ENCODE measurements at places on chromosomes 2 and 18. TPM values are rescaled to one million over a fixed set of nuclear protein-coding genes. Genes with fewer than 3 reads are reported as not detected.

DNA sequence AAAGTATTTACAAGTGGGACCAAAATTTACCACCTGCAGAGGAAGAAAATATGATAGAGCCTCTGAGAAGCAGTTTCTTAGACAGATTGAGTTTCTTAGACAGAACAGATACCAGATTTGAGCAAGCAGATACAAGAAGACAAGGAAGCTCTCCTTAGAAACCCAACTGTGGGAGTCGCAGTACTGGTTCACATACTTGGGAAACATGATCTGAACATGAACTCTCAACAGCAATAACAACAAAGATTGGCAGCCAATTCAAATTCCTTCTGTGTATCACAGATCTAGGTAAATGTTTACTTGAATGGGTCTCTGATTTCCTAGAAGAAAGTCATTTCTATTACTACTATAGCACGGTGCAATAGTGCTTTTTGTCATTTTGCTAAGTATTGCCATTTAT, 82.1 kb downstream of the OLA1 start:
- no peak for DNase-seq

GRCh38 chr18:11689669-11690565, 853 bp downstream of the GNAL start:
- DNase-seq, result peak; percentile 47

- DNase-seq, result no peak
Measured at GRCh38 chr2:235847576-235847975, 320.6 kb downstream of the GBX2 start.

GRCh38 chr2:162317861-162318327, 590 bp downstream of the IFIH1 start:
- no peak for DNase-seq

DNA sequence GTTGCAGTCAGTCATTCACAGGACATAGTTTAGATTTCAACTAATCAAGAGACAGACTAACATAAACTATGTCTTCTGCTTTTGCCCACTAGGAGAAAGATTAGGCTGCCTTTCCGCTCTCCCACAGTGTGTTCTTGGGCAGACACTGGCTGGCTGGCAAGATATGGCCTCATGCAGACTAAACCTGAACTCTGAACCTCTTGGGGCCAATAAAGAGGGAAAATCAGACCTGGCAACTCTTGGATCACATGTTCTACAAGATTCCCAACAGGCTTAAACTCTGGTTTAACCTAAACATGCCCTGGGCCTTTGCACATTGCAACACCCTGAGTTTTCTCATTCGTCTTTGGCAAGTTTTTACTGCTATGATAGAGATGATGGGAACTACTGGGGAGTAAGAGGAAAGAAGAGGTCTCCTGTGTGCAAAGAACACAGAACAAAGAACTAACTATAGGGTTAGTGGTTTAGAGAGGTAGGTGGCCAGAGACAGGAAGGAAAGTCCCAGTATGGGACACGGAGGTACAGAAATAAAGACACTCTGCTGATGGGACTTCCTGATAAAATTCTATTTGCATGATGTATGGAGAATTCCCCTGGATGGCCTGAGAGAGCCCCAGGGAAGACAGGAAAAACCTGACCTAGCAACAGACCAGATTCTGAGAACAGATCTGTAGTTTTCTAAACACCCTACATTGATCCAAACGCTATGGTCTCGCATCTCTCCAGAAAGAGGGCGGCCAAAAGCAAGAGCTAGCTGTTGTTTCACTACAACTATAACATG, 2.0 kb upstream of the ATRAID start:
- no peak for DNase-seq

- DNase-seq, result peak; percentile 40
Measured at GRCh38 chr2:38690499-38691420, 24.8 kb downstream of the GALM start.

DNA sequence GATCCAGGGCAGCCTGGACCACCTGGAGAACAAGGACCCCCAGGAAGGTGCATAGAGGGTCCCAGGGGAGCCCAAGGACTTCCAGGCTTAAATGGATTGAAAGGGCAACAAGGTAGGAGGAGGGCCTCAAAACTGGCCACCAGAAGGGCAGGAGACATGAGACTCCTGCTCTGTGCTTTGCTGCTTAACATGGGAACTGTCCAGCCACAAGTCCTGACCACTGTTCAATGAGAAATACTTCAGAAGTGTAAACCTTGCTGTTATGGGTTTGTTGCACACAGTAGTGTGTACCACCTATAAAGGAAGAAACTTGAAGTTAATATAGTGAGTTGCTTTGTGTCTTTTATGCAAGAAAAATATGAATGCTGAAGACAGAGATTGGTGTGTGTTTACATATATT, 44.2 kb upstream of the MFF start:
- DNase-seq, result no peak

- DNase-seq, result no peak
Measured at GRCh38 chr2:149188291-149188690, 142.1 kb upstream of the LYPD6 start.

DNA sequence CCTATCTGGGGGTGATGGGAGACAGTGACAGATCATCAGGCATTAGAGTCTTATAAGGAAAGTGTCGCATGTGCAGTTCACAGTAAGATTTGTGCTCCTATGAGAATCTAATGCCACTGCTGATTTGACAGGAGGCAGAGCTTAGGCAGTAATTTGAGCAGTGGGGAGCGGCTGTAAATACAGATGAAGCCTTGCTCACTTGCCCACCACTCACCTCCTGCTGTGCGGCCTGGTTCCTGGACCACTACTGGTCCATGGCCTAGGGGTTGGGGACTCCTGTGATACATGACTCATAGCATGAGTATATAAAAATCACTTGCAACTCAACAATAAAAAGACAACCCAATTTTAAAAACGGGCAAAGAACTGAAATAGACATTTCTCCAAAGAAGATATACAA, 71.1 kb upstream of the ACAA2 start:
- no peak for DNase-seq

DNA sequence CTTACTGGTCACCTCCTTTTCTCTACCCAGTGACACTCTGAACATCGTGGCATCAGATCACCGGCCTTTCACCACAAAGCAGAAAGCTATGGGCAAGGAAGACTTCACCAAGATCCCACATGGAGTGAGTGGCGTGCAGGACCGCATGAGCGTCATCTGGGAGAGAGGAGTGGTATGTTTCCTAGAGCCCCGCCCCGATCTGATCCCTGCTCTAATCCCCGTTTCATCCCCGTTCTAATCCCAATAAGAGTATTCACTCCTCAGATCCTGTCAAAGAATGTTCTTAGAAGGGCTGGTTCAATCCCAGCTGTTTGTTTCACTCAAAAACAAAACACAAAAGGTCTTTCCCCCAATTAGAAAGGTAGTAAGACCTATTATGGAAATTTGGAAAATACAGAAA, 30.4 kb upstream of the MAPRE3 start:
- no peak for DNase-seq

- peak; percentile 52 for DNase-seq
Measured at GRCh38 chr18:46324087-46324955, 220.1 kb downstream of the HAUS1 start.

DNA sequence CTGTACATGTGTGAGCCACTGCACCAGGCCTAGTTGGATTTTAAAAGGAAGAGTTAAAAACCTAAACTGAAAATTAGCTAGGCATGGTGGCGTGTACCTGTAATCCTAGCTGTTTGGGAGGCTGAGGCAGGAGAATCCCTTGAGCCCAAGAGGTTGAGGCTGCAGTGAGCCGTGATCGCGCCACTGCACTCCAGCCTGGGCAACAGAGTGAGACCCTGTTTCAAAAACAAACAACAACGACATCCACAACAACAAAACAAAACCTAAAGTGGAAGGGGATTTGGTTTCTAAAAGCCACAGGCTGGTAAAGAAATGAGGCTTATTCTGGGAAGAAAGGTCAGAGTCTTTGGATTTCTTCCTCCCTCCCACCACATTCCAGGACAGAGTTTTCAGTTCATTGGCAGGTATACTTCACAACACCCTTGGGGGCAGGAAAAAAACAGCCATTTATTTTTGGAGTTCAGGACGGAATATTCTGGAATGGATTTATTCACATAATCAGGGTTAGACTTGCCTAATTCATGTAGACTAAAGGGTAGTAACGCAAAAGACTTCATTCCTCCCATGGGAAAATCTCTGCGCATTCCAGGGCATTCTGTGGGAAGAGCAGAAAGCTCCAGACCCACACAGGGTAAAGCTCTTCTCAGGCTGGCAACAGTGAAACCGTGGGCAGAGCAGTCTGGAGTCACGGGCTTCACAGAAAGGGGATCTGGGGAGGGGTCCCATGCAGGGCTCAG, 34.9 kb downstream of the TEX44 start:
- no peak for DNase-seq

DNA sequence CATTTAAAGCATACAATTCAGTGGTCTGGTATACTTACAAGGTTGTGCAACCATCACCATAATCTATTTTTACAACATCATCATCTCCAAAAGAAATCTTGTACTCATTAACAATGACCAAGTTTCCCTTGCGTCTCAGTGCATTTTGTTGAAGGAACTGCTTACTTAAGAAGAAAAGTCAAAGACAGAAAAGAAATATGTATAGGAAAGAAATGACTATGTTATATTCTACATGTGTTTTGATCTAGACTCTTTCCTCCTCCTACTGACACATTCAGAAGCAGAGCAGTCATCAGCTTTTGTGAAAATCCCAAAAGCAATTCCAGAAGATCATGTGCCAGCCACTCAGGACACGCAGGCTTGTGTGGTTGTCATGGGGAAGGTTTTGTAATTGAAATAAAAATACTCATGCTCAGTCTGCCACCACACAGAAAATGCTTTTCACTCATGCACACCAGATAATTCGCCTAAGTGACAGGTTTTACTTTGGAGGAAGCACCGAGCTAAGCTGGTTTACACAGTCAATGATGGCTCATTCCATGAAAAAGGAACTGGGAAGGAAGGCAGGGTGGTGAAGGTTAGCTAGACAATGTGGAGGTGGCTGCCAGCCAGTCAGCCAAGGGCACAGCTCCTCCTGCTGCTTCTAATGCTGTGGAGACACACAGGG, 158.5 kb upstream of the REV1 start:
- no peak for DNase-seq

GRCh38 chr2:10385933-10386773, 62.0 kb downstream of the ODC1 start:
- no peak for DNase-seq

DNA sequence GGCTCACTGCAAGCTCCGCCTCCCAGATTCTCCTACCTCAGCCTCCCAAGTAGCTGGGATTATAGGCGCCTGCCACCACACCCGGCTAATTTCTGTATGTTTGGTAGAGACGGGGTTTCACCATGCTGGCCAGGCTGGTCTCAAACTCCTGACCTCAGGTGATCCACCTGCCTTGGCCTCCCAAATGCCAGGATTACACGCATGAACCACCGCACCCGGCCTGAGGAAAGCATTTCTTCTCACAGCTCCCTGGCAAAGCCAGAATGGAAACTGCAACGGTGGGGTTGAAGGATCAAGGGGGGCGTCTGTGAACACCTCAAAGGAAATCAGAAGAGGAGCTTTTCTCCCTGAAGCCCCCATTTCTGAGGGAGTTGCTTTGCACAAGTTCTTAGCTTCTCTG, 11.2 kb upstream of the TEX51 start:
- no peak for DNase-seq

DNA sequence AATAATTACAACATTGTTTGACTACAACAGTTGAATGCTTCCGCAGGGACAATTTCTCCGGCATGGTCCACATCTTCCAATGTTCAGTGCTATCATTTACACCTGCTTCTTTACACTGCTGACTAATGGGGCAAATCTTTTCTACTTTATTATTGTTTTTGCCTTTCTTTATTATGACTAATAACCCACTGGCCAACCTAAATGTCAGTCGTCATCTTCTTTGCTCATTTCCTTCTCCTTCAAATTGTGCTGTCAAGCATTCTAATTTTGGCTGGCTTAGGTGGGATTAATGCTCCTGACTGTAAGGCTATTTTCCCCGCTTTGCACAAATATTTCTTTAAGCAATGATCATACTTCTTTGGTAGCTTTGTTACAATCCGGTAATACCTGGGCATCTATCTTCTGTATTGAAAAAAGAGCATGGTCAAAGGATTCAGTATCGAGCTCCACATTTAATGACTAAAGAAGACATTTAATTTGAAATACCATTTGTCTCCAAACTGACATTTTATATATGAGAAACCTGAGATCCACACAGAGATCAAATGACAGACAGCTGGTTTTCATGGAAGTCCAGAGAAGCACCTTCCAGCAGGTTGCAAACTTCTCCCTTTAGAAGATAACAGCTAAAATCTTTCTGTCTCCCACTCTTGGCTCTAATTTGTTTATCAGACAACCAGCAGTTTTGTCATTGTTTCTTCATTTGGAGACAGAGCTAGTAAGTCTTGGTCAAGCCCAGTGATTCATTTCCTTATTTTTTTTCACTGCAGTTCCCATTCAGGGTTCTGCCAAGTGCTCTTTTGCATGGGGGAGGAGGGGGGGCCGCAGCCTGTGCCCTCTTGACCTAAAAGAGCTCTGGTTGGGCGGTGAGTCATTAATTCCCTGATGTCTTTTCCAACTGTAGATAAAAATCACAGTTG, 132.9 kb downstream of the SOCS6 start:
- no peak for DNase-seq

- DNase-seq, result no peak
Measured at GRCh38 chr2:40700231-40700954, 248.5 kb upstream of the SLC8A1 start.

GRCh38 chr2:61677942-61678341, 139.8 kb upstream of the XPO1 start:
- no peak for DNase-seq

DNA sequence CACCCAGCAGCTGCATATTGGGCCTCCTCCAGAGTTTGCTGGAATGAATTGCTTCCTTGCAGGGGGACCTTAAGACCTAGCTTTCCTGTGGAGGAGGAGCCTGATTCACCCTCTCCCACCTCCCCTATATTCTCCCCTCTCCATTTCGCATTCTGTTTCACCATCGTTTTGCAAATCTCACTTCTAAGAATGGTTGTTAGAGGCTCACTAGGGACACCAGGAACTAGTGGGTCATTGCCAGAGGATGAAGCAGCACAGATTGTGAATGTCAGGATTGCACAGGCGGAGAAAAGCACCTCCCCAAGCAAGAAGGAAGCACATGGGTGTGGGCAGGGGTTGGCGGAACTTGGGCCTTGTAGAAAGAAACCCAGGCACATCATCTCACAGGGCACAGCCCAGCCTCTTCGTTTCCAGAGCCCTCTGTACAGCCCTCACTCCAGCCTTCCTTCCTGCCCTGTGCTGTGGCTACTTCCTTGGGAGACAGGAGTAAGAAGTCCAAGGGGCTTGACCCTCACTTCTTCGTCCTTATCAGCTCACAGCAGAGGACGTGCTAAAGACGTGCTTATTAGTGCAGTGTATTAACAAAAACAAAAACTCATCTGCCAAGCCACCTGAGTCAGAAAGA, 63.4 kb downstream of the TACR1 start:
- no peak for DNase-seq

Gene ANKRD30B
- polyA plus RNA-seq, result not detected

Gene CD8B2
- polyA plus RNA-seq, result not detected

Gene IL1R2
- polyA plus RNA-seq, result 0.49 TPM

Gene RBM45
- 7.0 TPM for polyA plus RNA-seq

Gene IL18R1
- 0.11 TPM for polyA plus RNA-seq

Gene UGT1A4
- not detected for polyA plus RNA-seq

Measured in SK-N-SH (cell line).